Activated naive CD8-positive, alpha-beta T cell treated with anti-CD3 and anti-CD28 coated beads, Interleukin-2, amount 10 ng/mL, durations not matched to agents 7 days and 5 days (primary cell): ENCODE measurements at places on chromosomes 6 and 20. TPM values are rescaled to one million over a fixed set of nuclear protein-coding genes. Genes with fewer than 3 reads are reported as not detected.

The UBE3D gene
- total RNA-seq, result 4.4 TPM

The GJA10 gene
- not detected for total RNA-seq

The SLC17A1 gene
- not detected for total RNA-seq

The TRIM31 gene
- not detected for total RNA-seq

DNA sequence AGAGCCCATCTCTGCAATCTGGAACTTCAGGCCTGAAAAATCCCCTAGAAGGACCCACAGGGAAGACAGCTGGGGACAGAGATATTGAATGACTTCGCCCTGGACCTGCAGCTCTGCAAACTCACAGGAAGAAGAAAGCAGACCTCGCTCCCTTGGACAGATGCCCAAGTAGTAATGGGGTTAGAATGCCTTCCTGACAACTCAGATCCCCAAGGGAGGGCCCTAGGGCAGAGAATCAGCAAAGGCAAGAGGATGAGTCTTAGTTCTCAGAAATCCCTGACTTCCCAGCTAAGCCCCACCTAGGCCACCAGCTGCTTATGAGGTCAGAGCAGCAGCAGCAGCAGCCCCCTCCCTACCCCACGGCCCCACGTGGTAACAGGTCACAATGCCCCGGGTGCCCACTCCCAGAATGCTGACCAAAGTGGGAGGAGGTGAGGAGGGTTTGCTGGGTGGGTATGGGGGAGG lies at the start of gene C20orf141:
C20orf141 (plus strand) TSS at position 401 of the 465 bp plus-strand sequence. CDS start 198 bp downstream, outside the sequence.
- no peak for DNase-seq

DNA sequence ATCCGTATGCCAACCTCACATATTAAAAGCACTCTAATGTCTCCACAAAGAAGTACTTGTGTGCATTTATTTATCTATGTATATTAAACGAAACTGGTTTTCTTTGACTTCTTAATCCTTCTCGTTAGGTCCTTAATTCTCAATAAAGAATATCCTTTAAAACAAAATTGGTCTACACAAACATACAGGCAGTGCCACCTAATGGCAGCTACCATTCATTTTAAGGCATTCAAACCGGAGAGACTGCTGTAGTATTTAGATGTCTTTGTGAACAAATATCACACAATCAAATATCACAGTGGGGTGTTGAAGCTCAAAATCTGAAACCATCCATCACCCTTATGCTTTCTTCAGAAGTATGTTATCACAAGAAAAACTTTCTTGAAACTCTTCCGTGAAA lies 96.6 kb upstream of the IRAK1BP1 start:
- no peak for DNase-seq

- DNase-seq, result no peak
Measured at GRCh38 chr20:22232923-22233322, 351.4 kb downstream of the FOXA2 start.

DNA sequence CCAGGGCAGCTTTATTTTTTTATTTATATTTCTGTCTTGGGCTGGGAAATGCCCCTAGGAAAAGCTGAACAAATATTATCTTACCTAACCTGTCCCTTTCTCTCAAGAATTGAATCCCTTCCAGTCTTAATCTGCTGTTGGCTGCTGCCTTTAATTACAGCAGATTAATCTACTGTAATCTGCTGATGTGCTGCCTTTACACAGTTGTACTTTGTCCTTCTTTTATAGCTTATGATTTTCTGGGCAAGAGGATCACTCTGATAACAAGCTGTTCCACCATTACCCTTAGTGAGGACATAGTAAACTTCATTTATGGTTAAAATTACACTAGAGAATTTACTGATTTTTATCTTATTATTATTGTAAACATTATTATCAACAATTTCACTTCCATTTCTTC lies 234.5 kb upstream of the MAN1A1 start:
- no peak for DNase-seq

- DNase-seq, result peak; percentile 85
Measured at GRCh38 chr6:31729979-31730630, 1.0 kb upstream of the DDAH2 start.

- no peak for DNase-seq
Measured at GRCh38 chr6:155194399-155194798, 69.4 kb upstream of the CLDN20 start.

GRCh38 chr6:53294095-53294494 lies 54.7 kb downstream of the ELOVL5 start:
- no peak for DNase-seq

DNA sequence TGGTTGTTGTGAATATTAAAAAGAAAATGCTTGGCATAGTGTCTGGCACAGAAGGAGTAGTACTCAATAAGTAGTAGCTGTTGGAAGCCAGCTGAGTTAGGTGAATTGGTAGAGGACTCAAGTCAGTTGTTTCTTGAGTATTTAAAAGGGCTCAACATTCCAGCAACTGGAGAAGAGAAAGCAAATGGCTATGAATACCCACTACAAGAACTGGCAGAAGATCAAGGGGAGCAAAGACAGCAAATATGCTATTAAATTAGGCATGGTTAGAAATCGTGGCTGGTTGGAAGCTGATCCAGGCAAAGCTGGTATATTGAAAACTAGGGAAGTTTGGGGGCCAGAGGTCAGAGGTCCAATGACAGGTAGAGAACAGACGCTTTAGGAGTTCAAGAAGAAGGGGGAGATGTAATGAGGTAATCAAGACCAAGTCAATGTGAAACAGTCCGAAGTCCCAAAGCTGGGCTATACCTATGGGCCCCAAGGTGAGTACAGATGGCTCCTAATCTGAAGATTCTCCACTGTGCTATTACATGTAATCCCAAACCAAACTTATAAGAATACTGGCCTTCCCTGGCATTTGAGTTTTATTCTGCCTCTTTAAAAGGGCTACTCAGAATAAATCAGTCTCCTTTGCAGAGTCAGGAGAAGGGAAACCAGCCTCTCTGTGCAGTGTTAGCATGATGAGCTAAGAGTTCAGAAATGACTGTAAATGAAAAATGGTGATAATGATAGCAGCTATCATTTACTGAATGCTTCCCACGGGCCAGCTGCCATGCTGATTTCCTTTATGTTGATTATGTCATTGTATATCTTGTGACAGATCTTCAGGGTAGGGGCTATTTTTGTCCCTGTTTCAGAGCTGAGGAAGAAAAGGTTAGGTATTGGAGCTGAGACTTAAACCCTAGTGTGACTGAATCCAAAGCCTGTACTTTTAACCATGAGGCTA lies 122.3 kb downstream of the ANKS1A start:
- DNase-seq, result no peak

DNA sequence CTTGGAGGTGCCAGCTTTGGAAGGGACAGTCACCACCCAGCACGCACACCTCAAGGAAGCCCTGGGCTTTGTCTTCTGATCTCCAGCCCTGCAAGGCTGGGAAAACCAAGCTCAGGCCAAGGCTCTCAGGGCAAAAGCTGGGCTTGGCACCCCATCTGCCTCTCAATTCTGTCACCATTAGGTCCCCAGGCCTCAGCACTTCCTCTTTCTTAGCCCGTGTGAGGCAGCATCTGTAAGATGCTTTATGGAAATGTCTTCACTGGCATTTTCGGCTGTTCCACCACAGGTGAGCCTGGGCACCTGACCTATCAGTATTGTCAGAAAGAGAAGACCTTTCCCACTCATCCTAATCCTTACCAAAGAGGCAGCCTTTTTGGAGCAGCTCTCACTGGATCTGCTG lies 24.6 kb downstream of the GMEB2 start:
- no peak for DNase-seq

- no peak for DNase-seq
Measured at GRCh38 chr6:54574671-54575070, 266.4 kb downstream of the TINAG start.

DNA sequence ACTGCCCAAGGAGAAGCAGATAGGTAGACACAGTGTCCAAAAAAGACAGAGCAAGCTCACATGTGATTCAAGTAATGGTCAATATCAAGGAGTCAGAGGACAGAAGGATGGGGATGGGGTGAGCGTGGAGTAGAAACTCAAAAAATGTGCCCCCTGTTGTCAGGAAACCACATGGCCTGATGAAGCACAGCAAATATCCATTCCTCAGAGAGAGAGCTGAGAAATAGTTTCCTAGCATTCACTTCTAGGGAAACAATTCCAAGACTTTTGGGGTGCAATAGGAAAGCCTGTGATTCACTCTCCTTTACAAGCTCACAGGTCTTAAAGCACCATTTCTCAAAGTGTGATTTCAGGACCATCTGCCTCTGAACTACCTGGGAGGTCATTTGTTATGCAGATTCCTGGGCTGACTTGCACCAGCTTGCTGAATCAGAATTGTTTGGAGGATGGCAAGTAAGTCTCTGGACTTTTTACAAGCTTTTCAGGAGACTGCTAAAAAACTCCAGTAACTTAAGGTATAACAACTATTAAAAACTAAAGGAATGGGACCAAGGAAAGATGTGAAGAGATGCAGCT lies 432.8 kb downstream of the HDGFL1 start:
- DNase-seq, result no peak

DNA sequence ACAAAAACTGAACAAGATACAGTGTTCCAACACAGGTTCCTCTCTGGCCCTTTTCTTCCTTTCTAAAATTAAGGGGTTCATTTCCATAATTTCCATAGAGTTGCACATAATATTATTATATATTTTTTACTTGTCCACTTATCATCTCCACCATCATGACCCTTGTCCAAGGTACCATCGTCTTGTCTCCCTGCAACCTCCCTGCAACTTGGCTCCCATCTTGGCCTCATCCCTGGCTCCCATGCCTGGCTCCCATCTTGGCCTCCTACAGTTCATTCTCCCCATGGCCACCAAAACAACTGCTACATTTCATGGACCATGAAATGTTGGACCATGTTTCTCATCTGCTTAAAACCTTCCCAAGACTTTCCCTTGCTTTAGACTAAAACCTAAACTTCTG lies 3.1 kb upstream of the KCNB1 start:
- DNase-seq, result no peak

DNA sequence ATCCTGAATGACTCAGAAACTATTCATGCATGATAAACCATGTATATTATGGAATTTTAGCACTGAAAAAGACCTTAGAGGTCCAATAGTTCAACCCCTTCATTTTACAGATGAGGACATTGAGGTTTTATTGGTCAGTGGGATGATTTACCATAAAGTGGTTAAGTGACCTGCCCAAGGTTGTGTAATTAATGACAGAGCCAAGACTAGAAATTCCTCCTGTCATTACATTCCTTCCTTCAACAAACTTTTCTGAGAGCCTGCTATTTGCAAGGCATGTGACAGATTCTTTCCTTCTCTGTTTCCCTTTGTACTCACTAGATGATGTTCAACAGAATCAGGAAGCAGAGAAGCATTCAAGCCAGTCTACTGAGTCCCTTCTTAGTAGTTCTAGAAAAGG lies 170.7 kb upstream of the KCNK16 start:
- no peak for DNase-seq

GRCh38 chr6:79546186-79546585 lies 9.0 kb upstream of the LCA5 start:
- no peak for DNase-seq
